ENCODE measurements at places on chromosomes 5 and 9.

GRCh38 chr9:87383344-87384150 is 114.1 kb upstream of the DAPK1 start:
- no peak for DNase-seq

DNA sequence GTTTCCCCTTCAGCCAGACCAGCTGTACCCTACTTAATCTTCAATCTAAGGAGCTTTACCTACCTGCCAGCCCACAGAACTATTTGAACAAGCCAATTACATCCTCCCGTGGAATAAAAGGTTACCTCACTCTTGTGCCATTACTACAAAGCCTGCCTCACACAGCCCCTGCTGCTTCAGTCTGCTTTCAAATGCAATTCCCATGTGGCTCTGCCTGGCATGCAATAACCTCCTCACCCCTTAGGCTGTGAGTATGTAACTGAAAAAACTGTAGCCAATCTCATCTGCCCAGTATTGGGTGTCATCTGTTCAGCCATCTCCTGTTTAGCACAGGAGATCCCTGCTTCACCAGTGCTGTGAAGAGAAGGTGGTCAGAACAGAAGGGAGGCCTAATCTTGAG is 6.1 kb upstream of the GCNT1 start:
- DNase-seq = no peak

DNA sequence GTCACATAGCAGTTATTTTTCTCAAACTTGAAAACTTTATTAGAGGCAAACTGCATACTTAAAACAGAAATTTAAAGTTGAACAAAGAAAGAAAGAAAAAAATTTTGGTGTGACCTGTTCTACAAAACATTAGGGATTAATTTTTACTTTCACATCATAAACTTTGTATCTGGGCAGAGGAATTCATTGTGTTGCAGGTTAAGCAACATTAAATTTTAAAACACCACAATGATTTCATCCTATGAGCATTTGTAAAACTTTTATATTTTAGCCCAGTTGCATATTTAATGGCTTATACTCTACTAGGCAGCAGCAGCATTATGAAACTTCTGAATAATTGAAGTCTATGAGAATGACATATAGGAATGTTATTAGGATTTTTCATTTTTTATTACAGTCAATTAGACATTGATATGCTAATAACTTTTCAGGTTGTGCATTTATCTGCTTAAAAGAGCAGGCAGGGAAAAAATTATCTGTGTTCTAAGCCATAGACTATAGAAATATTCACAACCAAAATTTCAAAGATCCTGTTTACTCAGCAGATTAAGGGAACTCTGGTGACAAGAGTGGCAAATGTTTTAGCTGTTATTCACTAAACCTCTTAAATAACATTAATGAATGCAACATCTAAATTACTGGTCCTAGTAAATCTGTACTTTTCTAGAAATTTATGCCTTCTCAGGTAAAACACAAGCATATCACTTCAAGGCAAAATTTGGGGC is 1088.5 kb upstream of the CDH6 start:
- no peak for DNase-seq

DNA sequence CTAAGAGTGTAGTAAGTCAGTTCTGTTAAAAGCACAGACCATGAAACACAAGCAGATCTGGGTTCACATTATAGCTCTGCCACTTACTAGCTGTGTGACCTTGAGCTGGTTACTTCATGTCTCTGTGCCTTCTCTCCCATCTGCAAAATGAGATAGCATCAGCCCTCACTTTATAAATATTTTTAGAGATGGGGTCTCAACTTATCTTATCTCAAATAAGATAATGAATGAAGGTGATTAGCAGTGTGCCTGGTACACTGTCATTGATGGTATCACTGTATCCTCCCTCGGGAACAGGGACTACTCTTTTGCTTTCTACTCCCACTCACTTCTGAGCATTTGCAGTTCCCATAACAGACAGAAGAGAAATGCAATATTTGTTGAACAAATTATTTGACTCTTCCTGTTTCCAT is 52.4 kb downstream of the GALNT10 start:
- no peak for DNase-seq

DNA sequence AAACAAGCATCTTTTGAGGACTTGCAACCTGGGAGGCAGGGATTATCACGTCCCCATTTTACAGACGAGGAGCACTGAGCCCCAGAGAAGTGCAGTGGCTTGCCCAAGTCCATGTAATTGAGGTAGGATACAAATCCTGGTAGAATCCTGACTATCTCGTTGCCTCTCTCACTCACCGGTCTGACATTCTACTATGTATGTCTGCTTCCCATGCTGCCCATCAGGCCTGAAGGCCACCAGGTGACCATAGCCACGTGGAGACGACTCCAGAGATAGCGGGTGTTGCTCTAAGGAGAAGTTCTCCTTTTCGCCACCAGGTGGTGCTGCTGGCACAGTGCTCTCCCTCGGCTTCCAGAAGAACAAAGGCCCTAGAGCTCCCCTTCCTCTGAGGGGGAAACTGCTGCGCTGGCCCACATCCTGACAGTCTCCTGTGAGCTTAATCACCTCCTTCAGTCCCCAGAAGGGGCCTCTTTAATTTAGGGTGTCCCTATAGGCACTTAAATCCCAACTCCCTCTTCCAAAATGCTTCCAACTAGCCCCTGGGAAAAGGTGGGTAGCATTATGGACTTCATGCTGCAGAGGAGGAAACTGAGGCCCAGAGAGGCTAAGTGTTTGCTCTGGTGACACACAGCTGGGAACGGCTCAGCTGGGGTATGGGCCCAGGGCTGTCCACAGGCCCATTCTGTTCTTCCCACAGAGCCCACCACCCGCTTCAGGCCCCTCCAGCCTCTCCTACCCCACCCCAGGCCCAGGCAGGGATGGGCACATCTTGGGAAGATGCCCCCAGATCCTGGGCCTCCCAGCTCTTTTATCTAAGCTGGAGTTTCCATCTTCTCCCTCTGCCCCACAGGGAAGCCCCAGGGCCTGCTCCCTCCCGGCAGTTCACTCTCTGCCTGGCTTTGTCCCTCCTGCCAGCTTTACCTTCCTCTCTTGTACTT is 6.4 kb downstream of the SLC34A1 start:
- peak; percentile 93 for DNase-seq

DNA sequence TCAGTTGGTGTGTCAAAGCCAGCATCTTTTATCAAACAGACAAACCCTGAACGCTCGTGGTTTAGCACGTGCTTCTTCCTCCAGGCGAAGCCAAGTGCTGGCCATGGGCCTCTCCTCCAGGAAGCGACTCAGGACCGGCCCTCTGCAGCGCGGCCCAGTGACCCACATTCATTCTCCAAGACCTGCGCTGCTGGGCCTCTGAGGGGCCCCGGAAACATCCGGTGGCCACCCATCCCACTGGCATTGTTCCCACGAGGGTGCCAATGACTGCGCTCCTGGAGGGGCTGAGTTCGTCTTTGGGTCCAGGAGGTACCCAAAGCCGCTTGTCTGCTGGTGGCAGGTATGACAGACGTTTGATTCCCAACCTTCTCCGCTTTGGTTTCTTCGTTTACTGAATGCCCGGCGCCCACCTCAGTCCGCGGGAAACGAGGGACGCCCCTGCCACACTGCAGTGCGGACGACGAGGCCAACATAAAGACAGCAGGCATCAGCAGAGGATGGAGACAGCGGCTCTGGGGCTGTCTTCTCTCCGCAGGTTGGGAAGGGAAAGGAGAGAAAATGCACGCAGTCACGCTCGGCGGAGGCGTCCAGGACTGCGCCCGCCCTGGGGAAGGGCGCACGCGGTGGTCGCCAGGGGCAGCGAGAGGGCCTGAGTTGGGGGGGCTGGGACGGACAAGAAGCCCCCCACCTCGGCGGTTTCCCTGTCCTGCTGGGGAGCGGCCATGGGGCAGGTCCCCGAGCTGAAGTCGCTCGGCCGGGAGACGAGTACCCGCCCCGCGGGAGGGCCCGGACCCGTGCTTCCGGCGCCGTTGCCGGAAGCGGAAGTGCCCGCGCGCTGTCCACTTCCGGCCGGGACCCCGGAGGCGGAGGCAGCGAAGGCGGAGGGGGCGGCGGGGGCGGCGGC is at the start of gene EXOC3:
TSS of gene EXOC3 (plus strand) at position 842 of the 904 bp plus-strand sequence. CDS start 3,030 bp downstream, outside the sequence.
- DNase-seq = peak; percentile 80

- no peak for DNase-seq
These were observed 2.8 kb upstream of the ADAMTS12 start for GRCh38 chr5:33894566-33894965.

DNA sequence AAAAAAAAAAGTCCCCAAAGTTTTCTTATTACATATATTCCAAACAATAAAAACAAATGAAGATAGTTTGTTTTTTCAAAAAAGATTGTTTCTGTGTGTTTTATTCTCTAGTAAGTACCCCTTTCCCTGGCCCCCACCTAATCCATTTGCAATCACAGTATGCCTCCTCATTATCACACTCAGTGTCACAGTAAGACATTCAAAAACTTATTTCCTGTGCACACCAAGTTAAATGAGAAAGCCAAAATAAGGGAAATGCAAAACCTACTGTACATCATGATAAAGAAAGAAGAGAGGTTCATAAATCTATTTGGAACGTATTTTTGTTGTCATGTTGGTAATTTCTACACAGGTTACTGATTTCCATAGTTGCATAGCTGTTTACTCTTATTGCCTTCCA is 62.3 kb downstream of the ST8SIA4 start:
- no peak for DNase-seq

DNA sequence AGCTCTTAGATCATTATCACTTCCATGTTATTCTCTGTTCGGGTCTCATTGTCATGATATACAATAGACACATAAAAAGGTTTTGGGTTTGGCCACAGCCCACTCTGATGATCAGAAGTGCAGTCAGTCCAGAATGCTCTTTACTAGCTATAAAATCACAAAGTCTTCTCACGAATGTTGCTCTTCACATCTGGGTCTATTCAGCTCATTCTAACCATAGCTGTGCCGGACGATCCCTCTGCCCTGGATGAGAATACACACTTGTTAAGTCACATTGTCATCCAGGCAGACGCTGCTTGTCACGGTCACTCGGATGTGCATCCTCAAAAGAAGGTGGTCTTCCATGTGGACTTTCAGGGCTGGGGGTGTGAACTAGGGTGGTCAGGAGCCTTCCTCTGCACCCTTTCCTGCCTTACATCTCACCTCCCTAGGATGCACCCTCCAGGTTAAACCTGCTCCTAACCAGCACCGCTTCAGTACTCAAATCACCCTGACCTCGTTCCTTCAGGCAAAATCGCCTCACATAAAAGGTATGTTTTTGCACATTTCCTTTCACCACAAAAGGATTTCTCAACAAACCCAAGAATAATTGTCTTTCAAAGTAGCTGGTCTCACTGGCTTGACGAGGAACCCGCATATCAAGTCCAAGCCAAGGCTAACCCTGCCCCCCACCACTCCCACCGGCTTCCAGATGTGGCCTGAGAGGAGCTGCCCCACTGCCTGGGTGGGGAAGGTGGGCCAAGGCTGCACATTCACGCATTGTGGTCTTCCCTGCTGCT is 21.9 kb downstream of the ANKH start:
- no peak for DNase-seq

DNA sequence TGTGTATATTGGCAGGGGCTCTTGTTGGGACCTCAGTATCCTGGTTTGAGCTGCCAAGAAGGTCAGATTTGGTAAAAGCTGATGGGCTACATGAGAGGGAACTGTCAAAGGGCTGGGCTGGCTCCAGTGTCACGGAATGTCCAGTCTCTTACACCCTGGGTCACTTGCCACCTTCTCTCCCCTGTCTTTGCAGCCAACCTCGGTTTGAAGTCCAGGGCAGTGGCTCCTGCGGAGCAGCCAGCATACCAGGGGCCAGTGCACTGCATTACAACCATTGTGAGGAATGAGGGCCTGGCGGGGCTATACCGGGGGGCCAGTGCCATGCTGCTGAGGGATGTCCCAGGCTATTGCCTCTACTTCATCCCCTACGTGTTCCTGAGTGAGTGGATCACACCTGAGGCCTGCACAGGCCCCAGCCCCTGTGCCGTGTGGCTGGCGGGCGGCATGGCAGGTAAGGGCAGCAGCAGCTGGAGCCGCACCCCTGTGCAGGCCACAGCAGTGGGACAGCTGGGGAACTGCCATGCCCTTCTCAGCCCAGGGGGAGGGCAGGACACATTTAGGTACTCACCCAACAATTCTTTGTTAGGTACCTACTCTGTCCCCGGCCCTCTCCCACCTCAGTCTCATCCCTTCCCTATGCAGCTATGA is 24.2 kb downstream of the IL9 start:
- no peak for DNase-seq

- no peak for DNase-seq
These were observed 660.3 kb downstream of the TLR4 start for GRCh38 chr9:118364266-118365106.

DNA sequence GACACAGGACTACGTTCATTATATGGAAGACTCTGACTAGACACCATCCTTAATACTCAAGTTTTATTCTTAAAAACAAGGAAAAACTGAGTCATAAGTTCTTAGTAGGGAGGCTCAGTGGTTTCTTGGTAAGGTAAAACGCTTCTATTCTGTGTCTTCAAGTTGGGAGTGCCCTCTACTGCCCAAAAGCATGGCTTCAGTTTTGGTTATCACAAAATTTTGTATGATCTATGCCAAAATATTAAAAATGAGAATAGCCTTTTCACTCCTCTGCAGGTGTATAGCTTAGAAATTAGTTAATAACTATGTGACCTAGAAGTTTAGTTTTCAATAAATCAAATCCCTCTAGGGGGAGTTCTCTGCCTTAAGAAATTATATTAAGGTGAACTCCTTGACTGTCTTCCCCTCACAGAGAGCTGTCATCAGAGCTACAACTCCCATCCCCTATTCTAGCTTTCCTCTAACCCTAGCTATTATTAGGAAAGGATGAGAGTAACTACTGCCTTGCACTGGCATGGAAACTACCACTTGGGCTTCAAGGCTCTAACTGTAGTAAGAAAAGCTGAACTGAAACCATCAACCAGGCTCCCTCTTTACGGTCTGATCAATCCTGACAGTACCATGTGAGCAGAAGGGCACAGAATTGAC is 189.7 kb downstream of the GNAQ start:
- no peak for DNase-seq

DNA sequence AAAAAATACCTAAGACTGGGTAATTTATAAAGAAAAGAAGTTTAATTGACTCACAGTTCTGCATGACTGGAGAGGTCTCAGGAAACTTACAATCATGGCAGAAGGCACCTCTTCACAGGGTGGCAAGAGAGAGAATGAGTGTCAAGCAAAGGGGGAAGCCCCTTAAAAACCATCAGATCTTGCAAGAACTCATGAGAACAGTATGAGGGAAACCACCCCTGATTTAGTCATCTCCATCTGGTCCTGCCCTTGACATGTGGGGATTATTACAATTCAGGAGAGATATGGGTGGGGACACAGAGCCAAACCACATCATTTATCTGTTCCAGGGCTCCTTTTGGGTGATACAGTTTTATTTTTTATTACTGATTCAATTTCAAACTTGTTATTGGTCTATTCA is 23.2 kb upstream of the ADAMTS16 start:
- no peak for DNase-seq

- DNase-seq = no peak
These were observed 185.0 kb downstream of the GAPVD1 start for GRCh38 chr9:125446561-125447094.

GRCh38 chr5:109281136-109281690 is 128.6 kb downstream of the PJA2 start:
- no peak for DNase-seq

- no peak for DNase-seq
These were observed 98.0 kb upstream of the OTULINL start for GRCh38 chr5:14483504-14484157.

Measured in activated CD8-positive, alpha-beta memory T cell treated with anti-CD3 and anti-CD28 coated beads, Interleukin-2, amount 10 ng/mL, durations not matched to agents 7 days and 5 days (primary cell).